ENCODE measurements at places on chromosomes 11 and 22.

DNA sequence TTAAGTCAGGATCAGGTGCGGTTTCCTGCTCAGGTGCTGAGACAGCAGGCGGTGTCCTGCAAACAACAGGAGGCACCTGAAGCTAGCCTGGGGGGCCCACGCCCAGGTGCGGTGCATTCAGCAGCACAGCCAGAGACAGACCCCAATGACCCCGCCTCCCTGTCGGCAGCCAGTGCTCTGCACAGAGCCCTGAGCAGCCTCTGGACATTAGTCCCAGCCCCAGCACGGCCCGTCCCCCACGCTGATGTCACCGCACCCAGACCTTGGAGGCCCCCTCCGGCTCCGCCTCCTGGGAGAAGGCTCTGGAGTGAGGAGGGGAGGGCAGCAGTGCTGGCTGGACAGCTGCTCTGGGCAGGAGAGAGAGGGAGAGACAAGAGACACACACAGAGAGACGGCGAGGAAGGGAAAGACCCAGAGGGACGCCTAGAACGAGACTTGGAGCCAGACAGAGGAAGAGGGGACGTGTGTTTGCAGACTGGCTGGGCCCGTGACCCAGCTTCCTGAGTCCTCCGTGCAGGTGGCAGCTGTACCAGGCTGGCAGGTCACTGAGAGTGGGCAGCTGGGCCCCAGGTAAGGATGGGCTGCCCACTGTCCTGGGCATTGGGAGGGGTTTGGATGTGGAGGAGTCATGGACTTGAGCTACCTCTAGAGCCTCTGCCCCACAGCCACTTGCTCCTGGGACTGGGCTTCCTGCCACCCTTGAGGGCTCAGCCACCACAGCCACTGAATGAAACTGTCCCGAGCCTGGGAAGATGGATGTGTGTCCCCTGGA lies at the start of gene MYO7A:
TSS of gene MYO7A (plus strand) at position 327 of the 772 bp plus-strand sequence. CDS start 2,389 bp downstream, outside the sequence.
- no peak for DNase-seq

GRCh38 chr11:37450613-37451012 lies 852.6 kb upstream of the RAG2 start:
- DNase-seq, result no peak

DNA sequence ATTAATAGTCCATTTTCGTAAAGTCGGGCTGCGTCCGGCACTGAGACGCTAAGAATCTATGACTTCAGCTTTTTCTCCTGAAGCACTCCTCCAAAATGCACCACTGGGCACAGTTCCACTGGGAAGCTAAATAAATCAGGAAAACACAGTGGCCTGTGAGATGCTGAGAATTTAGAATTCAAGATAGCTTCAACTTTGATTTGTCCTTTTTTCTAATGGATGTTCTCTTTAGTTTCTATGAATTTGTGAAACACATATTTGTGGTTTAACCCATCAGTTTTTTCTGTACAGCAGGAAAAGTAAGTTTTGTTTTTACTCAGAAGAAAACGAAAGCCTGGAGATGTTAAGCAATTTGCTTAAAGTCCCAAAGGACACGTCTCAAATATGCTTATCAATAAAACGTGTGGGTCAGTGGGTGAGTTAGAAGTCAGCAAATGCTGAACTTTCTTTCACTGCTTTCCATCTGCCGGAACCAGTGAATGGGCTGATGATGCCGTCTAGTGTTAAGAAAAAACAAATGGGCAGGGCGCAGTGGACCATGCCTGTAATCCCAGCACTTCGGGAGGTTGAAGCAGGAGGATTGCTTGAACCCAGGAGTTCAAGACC lies 40.7 kb upstream of the CLMP start:
- no peak for DNase-seq

- DNase-seq, result no peak
These were observed 707 bp upstream of the FTH1 start for GRCh38 chr11:61967924-61968757.

DNA sequence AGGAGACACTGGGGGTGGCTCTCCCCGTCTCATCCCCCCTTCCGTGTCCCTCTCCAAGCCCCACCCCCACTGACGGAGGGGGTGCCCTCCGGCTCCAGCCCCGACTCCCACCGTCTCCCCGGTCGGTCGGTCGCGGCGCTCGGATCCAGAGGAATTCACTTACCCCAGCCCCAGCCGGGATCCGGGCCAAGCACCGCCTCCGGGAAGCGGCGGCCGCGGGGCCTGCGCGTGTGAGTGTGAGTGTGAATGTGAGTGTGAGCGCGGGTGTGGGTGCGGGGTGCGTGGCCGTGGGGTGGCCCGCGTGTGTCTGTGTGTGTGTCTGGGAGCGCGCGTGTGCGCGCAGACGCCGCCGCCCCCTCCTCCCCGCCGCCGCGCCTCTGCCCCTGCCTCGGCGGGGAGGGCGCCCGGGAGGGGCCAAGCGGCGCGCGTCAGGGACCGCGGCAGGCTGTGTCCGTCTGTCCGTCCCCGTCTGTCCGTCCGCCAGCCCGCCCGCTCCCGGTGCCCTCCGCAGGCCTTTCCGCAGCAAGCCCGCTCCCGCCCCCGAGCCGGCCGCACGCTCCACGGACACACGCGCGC lies at the start of gene ELFN2:
TSS of gene ELFN2 (minus strand) at position 345 of the 576 bp plus-strand sequence. CDS start 51,945 bp downstream, outside the sequence.
- no peak for DNase-seq

- DNase-seq, result no peak
These were observed 6.2 kb downstream of the MRGPRD start for GRCh38 chr11:68974421-68975194.

- no peak for DNase-seq
These were observed 12.9 kb upstream of the FAT3 start for GRCh38 chr11:92211576-92212167.

GRCh38 chr22:24105013-24105360 lies 76.3 kb upstream of the SUSD2 start:
- no peak for DNase-seq

DNA sequence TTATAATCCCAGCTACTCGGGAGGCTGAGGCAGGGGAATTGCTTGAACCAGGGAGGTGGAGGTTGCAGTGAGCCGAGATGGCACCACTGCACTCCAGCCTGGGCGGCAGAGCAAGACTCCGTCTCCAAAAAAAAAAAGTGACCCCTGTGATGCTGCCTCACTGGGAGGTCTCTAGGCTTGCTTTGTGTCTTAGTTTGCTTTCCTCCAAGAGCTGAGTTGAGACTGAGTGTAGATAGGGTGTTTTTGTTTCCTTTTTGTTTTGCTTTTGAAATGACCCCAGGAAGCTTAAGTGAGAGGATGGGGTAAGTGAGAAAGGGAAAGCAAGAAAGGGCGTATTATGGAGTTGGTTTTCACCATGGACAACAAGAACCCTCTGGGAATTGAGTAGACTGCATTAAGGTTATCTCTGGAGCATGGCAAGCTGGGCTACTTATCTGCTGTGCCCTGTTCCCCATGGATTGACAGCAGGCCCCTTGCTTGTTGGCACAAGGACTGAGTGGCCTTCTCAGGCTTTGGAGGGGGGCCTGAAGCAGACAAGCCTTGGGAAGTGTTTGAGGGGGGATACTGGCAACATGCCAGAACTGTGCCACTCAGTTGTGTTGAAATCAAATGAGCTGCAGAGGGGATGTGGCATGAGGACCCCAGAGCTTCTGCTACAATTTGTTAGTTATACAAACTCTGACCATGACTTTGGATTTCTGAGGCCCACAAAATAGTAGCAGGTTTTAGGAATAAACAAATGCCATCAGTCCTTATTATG lies 300.6 kb upstream of the C11orf87 start:
- no peak for DNase-seq

GRCh38 chr22:49517211-49517610 lies 310.5 kb downstream of the BRD1 start:
- no peak for DNase-seq

DNA sequence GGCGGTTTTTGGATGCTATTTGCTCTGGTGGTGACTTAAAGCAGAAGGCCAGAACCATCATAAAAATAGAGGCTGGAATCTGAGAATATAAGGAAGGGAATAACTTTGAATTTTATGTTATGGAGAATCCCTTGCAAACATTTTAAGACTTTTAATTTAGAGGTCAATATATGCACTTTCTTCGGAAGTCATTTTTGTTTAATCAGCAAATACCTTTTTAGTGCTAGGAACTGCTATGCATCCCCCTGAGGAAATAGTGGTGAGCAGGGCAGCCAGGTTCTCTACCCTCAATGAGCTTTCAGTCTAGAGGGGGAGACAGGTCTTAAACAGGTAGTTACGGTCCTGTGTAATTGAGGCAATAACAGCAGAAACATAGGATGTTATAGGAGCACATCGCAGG lies 266.5 kb upstream of the MPPED2 start:
- no peak for DNase-seq

GRCh38 chr11:1157645-1158591 lies at the start of gene MUC5AC:
Gene MUC5AC (plus strand): TSS chr11:1157953. CDS start chr11:1158000, 47 bp downstream.
- DNase-seq, result no peak

DNA sequence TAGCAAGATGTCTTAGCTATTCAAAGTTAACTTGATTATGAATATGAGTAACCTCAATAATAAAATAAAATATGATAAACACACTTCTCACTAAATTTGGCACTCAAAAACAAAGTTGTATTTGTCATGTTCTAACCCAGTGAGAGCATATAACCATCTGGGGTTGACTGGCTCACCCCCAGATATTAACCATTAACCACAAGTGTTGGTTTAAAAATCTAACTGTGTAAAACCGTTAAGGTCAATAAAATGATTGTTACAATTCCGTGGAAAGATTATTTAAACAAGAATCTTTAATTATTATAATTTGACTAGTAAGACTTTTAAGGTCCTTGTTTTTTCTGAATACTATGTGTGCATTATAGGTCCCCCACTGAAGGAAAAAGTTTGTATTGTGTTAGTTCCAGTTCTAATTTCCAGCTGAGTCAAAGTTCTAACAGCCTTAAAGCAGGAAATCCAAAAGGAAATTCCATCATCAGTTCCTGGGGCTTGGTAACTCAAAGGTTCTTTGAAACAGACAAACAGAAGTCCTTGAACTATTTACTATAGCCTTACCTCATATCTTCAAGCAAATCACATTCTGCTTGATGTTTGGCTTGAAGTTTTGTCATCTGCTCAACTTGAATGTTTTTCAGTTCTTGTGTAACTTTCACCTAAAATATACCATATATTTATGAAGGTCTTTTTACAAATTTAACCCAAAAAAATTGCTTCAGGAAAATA lies 2.5 kb downstream of the FCHSD2 start:
- no peak for DNase-seq

GRCh38 chr11:134313379-134313778 lies 18.4 kb upstream of the GLB1L2 start:
- no peak for DNase-seq

DNA sequence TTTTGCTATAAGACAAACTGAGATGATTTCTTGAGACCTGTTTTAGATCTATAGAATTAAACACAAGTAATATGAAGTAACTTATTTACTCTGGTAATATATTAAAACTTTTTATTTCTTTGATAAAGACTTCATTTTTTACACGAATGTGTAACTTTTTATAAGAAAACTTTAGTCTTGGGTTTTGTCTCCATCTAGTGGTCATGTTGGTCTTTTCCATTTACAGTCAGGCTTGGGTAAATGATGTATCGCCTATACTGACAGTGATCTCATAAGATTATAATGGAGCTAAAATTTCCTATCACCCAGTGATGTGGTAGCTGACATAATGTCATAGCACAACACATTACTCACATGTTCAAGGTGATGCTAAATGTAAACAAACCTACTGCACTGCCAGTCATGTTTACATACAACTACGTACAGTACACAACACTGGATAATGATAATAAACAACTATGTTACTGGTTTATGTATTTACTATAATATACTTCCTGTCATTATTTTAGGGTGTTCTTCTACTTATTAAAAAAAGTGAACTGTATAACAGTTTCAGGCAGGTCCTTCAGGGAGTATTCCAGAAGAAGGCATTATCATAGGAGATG lies 7.5 kb upstream of the C11orf97 start:
- DNase-seq, result no peak

- no peak for DNase-seq
These were observed 356.3 kb upstream of the ISX start for GRCh38 chr22:34709641-34710040.

- DNase-seq, result no peak
These were observed 16.5 kb downstream of the DDX17 start for GRCh38 chr22:38489561-38490145.

GRCh38 chr22:35866651-35867050 lies 149.0 kb downstream of the APOL5 start:
- DNase-seq, result no peak

DNA sequence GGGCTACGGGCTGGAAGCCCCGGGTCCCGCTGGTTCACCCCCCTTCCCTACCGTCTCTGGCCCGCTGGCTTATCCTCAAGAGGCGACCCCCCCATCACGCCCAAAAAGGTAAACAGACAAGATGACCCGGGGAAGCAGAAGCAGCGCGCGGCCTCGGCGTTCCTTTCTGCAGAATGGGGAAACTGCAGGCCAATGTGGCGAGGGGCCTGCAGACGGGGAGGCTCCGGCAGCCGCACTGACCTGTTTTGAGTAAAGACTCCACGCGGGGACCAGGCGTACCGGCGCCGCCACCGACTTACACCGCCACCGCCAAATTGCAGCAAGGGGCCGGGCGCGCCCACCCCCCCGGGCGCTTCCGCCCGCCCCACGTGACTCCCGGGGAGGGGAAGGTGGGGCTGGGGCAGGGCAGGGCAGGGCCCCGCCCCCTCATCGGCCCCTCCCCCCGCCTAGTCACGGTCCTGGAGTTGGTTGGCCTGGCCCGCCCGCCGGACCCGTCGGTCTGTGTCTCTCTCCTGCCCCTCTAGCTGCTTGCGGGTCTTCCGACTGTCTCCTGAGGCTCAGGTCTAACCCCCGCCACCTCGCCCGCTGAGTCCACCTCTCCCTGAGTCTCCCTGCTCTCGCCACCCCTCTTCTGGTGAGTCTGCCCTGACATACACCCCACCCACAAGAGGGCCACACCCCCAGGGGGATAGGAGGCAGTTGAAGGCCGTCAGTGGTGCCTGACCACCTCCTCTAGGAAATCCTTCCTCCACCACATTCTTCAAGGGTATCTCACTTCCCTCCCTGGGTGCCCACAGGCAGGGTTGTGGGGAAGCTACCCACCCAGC lies at the start of gene ARAP1:
TSS of gene ARAP1 (minus strand) at position 321 of the 827 bp plus-strand sequence. CDS start 25,280 bp downstream, outside the sequence.
- peak; percentile 64 for DNase-seq

GRCh38 chr11:119530509-119530908 lies 107.5 kb upstream of the THY1 start:
- no peak for DNase-seq

DNA sequence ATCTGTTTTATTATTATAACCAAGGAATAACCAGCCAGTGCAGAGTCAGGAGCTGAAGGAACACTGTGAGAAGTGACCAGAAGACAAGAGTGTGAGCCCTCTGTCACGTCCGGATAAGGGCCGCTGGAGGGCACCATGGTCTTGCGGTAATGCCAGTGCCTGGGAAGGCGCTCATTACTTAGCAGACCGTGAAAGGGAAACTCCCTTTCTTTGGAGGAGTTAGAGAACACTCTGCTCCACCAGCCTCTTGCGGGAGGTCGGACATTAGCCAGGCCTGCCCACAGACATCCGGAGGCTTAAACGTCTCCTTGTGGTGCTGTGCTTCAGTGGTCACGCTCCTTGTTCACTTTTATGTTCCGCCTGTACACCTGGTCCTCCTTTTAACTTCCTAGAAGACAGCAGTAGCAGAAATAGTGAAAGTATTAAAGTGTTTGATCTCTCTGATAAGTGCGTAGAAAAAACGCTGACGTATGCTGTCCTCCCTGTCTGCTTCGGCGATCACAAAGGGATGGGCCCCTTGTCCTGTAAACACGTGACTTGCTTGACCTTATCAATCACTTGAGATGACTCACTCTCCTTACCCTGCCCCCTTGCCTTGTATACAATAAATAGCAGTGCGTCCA lies 120.6 kb upstream of the LMO1 start:
- DNase-seq, result no peak

- DNase-seq, result no peak
These were observed 27.9 kb upstream of the KRTAP5-7 start for GRCh38 chr11:71499125-71499524.
